Activated CD8-positive, alpha-beta memory T cell treated with anti-CD3 and anti-CD28 coated beads for 48 hours (primary cell): ENCODE measurements at places on chromosomes 3 and 15.

- no peak for DNase-seq
These were observed 41.0 kb downstream of the RNF111 start for GRCh38 chr15:59028387-59028955.

GRCh38 chr3:123464211-123464610 lies 15.3 kb upstream of the ADCY5 start:
- DNase-seq: no peak

GRCh38 chr15:22808240-22808639 lies 21.8 kb downstream of the NIPA1 start:
- DNase-seq: no peak

DNA sequence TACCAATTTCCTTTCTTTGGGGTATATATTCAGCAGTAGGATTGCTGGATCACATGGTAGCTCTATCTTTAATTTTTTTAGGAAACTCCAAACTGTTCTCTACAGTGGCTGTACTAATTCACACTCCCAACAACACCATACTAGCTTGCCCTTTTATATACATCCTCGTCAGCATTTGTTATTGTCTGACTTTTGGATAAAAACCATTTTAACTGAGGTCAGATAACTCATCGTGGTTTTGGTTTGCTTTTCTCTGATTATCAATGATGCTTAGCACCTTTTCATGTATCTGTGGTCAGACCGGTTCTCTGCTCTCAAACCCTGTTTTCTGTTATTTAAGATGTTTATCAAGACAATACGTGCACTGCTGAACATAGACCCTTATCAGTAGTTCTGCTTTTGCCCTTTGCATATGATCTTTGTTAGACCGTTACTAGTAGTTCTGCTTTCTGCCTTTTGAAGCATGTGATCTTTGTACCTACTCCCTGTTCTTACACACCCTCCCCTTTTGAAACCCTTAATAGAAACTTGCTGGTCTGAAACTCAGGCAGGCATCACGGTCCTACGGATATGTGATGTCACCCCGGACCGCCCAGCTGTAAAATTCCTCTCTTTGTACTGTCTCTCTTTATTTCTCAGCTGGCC lies 474.3 kb downstream of the RSL24D1 start:
- no peak for DNase-seq

GRCh38 chr15:65083262-65083701 lies 6.7 kb downstream of the KBTBD13 start:
- no peak for DNase-seq

DNA sequence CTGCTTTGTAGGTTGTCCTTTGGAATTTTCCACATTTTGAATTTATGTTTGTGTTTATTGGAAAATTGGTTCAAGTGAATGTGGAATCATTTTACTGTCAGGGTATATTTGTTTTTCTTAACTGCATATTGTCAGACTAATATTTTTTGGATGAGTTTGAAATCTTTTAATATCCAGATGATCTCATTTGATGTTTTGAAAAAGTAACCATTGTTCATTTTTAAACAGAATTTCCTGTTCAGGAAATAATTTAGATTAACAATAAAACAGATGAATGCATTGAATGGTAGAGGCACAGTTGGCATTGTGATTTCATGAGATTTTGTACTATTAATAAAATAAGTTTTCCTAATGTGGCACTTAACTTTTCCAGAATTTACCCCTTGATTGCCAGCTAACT lies 15.5 kb downstream of the TRAK1 start:
- no peak for DNase-seq

DNA sequence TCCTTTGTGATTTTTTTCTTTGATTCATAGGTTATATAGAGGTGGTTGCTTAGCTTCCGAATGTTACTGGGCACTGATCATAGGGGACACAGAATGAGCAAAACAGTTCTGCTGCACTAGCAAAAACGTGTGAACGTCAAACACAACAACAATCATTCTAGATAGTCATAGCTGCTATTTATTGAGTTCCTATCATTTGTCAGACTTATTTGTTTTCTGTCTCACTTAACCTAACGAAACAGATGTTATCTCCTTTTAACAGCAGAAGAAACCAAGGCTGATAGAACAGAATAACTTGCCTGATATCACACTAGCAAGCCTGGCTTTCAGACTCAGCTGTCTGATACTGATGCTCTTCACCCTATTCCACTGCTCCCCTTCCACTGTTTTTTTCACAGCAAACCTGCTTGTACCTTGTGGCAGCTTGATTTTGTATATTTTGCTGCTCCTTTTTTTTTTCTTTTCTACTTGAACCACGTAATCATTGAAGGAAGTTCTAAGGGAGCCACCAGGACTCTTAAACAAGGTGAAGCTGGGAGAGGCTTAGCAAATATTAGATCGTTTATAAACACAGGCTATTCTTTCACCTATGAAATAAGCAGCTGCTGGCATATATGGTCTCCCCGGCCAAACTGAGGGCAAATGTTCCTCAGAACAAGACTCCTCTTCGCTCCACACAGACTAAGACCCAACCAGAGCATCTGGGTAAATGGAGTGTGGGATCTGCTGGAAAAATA lies 78.8 kb downstream of the MCF2L2 start:
- DNase-seq: no peak

DNA sequence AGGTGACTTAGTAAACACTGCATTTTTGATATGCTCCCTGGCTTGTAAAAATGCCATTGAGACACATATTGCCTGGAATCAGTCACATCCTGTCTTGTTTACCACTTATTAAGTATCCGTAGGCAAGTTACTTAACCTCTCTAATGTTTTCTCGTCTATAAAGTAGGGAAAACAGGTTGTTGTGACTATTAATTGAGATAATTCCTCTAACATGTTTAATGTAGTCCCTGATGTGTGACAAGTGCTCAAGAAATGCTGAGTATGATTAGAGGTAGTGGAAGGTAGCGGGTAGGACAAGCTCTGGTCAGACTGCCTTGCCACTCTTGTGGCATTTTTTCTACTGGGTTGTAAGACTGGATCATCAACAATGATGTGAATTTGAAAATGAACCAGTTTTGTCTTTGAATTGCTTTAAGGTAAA lies 54.1 kb downstream of the NFKBIZ start:
- DNase-seq: no peak

DNA sequence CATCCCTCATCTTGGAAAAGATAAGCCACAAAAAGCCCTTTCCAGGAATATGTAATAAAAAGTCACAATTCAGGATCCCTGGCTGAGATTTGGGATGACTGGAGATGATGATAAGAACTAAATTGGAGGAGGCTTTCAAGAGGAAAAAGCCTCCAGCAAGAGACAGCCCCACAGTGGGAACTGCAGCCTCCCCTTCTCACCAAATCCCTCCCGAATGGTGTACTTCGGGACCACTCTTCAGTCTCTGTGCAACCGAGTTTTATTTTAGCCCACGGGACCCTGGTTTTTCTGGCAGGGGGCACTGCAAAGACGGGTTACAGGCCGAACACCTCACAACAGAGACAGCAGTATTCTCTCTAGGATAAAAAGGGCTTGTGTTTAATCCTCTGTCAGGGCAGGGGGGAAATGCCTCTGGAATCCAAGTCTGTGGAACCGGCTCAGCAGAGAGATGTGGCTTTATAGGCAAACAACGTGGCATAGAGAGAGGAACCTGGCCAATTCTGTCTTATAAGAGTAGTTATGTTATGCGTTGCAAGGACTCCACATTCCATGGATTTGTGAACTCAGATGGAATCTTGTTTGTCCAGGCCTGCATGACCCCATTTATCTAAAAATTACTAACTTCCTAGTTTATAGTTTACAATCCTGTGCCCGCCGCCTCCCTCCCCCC lies 1.2 kb upstream of the LMCD1 start:
- no peak for DNase-seq

GRCh38 chr3:169454060-169454317 lies 209.5 kb downstream of the MECOM start:
- no peak for DNase-seq

DNA sequence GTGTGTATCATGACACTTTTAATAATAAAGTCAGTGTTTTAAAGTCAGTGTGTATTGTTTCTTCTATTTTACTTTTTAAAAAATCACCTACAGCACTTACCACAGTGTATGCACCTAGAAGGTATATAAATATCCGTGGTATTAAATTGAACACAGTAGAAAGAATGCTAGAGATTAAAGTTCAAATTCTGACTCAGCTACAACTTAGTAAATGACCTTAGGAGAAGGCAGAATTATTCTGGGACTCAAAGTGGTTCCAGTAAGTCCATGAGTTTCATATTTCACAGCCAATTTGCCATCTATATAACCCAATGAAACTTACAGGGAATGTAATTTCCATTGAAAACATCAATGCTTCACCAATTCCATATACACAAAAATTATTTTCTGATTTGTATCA lies 52.7 kb upstream of the MAP4 start:
- DNase-seq: no peak
